ENCODE measurements at places on chromosomes 7 and 10.

DNA sequence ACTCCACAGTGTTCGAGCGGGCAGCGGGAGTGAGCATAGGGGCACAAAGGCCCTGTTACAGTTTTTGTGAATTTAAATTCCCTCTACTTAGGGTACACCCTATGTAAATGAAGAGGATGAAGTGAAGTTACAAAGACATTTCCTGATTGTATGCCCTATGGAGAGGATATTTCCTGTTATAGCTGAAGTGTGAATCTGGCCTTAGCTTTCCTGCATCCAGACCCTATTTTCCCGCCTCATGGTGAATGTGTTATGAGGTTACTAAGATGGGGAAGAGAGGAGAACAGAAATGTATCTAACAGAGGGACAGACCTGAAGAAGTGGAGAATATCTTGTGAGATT, 37.8 kb upstream of the COMMD3 start:
- no peak for DNase-seq

DNA sequence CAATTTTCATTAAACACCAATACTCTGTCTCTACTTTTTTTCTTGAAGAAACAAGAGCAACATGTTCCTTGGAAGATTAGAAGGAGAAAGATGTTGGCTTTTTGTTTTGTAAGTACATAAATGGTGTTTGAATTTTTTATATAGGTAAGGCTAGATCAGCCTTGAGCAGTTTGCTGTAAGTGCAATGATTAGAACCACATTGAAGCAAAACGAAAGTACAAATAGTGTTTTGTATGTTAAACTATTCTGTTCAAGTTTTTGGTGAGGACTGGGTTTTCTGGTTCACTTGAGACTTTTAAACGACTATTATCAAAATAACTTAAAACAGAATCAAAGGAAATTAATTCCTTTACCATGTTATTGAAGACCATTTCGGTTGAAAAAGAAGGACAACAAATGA, 162.9 kb upstream of the NRP1 start:
- DNase-seq = no peak

- DNase-seq = no peak
These were observed 512 bp downstream of the FAM24B start for GRCh38 chr10:122878799-122879338.

- DNase-seq = no peak
These were observed 123.9 kb upstream of the ZMIZ1 start for GRCh38 chr10:78944723-78945312.

DNA sequence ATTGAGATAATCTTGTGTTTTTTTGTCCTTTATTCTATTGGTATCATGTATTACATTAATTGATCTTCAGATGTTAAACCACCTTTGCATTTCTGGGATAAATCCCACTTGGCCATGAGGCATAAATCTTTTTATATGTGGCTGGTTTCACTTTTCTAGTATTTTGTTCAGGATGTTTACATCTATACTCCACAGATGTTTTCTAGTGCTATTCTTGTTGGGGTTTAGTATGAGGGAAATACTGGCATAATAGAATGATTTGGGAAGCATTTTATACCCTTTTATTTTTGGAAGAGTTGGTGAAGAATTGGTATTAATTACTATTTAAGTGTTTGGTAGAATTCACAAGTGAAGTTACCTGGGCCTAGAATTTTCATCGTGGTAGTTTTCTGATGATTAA, 41.8 kb upstream of the CCNY start:
- DNase-seq = no peak

- no peak for DNase-seq
These were observed 74.1 kb downstream of the TACC2 start for GRCh38 chr10:122062831-122063674.

DNA sequence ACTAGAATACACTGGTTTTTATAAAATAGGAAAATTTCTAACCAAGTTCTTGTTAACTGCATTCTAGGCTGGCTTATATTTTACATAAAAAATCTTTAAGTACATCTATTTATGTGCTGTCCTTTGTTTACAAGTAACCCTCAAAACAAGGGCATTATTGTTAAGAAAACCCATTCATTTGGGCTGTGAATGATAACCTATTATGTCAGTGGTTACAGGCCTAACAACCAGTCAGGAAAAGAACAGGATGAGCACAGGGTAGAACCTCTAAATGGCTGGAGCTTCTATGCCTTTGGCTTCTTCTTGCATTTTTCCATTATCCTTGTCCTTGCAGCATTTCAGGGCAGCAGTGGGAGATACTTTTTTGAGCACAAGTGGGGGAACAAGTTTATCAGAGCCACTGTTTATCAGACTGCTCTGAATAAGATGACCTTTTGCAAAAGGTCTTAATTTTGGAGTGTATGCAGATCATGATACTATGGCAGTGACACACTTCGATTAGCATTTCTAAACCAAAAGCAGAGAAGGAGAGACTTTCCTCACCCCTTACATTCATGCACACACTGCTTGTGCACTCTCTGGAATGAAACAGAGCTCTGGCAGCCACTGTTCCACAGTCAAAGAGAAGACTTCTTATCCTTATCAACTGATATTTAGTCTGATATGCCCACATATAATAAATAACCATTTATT, 10.9 kb downstream of the GPR37 start:
- DNase-seq = no peak

- DNase-seq = no peak
These were observed 65.8 kb downstream of the KLF6 start for GRCh38 chr10:3719024-3719843.

- DNase-seq = no peak
These were observed 235.6 kb upstream of the DKK1 start for GRCh38 chr10:52078397-52078937.

DNA sequence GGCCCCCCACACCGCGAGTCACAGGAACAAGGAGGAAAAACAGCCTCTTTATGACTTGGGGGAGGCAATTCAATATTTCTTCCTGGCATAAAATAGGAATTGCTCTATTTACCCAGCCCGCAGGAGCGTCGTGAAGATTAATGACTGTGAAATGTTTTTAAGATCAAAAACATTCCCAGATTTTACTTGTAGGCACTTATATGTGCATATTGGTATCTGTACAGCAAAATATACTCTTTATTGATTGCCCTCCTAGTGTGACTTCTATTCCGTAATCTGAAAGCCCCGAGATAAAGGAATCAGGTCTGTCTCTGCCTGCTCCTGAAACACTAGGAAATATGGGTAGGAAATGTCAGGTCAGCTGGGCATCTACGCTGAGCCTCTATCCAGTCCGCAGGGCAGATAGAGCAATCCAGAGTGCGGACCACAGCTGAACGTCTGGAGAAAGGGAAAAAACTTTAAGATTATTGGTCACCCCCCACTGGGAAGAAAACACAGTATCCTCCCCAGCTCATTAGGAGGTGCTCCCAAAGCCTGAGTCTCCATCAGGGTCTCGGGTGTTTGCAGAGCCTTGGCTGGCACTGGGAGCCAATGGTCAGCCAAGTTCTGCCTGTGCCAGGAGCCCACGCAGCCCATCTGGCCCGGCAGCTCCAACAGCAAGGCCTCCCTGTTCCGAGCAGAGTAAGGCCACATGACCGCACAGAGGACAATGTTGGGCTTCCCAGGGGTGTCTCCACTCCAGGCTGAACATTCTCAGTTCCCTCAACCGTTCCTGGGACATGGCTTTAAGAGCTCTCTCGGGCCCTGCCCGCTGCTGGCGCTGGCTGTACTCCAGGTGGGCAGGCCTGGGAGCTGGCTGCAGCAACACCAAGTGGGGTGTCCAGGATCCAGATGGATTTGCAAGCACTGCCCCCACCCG, 7.7 kb downstream of the CTBP2 start:
- DNase-seq = no peak

DNA sequence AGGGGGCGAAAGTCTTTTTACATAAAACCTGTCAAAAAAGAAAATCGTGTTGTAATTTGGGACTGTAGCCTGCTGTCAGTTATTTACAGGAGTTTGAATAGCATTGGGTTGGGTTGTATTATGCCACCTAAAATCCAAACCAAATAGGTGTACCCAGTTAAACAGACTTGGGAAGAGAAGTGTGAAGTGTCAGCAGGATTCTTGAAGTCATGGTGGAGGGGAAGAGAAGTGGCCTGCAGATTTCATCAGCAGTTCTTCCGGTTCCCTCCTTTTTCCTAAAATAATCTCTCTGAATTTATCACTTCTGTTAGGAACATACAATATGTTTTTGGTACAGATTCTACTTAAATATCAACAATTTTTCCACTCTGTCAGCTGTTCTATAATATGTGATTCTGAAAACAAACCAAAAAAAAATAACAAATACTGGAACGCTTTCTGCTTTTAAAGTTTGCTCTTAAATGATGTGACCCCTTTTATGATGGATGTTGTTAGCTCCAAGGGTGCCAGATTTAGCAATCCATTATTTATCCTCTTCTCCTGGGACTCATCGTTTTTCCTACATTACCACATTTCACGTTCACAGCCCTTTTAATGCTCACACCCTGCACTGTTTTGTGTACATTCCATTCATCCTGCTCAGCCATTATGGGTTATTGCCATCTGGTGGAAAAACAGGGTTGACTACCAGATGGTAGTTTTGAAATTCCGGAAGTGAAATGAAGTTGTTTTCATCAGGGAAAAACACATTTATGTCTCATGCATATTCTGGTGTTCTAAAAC, 18.7 kb upstream of the ARHGAP12 start:
- DNase-seq = no peak

- DNase-seq = no peak
These were observed 64.6 kb downstream of the HERC4 start for GRCh38 chr10:68010426-68010940.

GRCh38 chr7:41175435-41175834, 527.5 kb downstream of the INHBA start:
- DNase-seq = no peak

GRCh38 chr7:120114626-120115025, 158.3 kb upstream of the KCND2 start:
- no peak for DNase-seq

GRCh38 chr10:99528494-99529441, 4.0 kb upstream of the NKX2-3 start:
- DNase-seq = no peak

- DNase-seq = no peak
These were observed 22.5 kb downstream of the CCDC186 start for GRCh38 chr10:114151486-114151885.

DNA sequence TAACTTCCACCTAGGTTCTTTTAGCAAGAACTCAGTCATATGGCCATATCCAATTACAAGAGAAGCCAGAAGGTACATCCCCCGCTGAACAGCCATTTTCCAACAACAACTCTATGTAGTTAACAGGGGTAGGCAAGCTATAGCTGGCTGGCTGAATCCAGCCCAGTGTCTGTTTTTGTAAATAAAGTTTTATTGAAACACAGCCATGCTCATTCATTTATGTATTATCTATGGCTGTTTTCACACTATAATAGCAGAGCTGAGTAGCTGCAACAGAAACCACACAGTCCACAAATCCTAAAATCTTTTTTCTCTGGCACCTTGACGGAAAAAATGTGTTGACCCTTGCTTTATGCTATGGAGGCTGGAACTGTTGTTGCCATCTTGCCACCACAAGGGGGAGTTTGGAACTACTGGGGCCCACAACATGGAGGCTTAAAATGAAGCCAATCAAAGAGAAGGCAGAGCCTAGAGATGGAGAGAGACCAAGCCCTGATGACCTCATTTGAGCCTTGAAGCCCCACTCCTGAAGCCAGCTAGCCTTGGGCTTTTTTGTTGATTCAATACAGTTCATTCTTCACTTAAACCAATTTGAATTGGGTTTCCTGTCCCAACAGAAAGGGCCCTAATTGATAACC, 33.3 kb upstream of the XPNPEP1 start:
- no peak for DNase-seq

GRCh38 chr10:11773761-11774441, 31.7 kb downstream of the ECHDC3 start:
- DNase-seq = no peak
